ENCODE measurements at places on chromosomes 5 and 9.
A peak's percentile ranks its signal among the peaks of the same experiment; 100 is the strongest.

DNA sequence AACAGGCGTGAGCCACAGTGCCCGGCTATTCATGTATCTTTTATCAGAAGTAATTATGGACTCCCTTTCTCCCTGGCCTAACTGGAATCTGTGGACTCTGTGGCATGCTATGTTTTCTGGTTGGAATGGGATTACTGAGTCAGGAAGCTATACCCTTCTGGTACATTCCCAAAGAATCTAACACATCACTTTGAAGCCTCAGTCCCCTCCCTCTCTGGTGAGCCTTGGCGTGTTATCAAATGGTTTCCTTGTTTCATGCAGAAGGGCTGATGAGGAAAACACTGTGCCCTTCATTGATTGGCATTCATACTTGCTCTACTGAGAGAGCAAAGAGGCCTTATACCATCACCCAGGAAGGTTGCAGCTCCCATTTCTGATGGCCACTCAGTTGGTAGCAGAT is 22.9 kb downstream of the C5orf15 start:
- no peak for DNase-seq

DNA sequence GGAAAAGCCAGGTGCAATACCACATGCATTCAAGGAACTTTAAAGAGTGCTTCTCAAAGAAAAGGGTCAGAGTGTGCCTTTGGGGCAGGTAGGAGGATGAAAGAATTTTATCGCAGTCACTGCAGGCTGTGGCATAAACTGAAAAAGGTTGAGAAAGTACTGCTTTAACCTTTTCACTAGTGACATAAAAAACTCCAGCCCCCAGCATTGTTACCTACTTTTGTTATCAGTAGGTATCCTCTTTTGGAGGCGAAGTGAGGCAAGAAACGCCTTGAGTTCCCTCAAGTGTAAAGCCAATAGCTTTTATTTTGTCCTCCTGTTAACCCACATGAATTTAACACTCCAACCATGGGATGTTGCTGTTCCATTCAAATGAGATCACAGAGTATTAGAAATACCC is 64.7 kb upstream of the CHD1 start:
- no peak for DNase-seq

- no peak for DNase-seq
These were observed 273 bp upstream of the SUB1 start for GRCh38 chr5:32585122-32585445.

GRCh38 chr5:133341296-133341695 is 271.0 kb downstream of the FSTL4 start:
- no peak for DNase-seq

DNA sequence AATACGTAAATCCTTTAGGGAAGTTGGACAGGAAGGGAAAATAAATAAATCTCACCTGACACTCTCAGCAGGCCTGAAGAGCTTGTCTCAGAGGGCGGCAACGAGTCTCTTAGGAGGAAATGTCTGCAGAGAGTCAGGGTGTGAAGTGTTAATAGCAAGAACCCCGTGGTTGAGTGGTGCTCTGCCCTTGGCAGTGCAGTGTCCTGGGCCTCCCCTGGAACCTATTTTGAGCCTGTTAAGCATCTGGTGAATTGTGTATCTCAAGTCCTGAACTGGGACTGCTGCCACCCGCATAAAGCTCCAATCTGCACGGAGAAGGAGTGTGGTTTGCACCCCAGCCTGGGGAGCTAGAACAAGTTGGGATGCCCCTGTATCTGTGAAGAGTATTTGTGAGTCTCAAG is 211.8 kb downstream of the GOLPH3 start:
- DNase-seq = no peak

DNA sequence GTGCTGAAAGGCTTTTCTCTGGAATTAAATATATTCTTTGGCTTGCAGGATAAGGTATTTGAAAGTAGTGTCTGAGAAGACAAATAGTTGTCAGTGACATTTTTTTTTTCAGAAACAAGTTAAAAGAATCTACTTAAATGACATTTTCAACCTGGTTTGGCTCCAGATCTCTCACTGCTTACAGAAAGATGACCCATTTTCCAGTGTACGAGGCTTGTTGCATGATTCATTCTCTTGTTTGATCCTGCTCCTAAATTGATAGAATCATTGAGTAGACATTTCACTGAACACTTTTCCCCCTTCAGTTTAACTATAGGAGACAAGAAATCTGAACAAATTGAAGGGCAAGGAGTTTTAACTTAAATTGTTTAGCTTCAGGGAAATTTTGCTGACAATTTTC is 546.1 kb downstream of the ZNF608 start:
- DNase-seq = no peak

GRCh38 chr5:32500181-32500580 is 55.6 kb upstream of the ZFR start:
- no peak for DNase-seq

- DNase-seq = peak; percentile 1
These were observed at the start of gene GHR for GRCh38 chr5:42423285-42424165. Gene GHR (plus strand): TSS chr5:42423439. CDS start chr5:42565875, 142,436 bp downstream.

DNA sequence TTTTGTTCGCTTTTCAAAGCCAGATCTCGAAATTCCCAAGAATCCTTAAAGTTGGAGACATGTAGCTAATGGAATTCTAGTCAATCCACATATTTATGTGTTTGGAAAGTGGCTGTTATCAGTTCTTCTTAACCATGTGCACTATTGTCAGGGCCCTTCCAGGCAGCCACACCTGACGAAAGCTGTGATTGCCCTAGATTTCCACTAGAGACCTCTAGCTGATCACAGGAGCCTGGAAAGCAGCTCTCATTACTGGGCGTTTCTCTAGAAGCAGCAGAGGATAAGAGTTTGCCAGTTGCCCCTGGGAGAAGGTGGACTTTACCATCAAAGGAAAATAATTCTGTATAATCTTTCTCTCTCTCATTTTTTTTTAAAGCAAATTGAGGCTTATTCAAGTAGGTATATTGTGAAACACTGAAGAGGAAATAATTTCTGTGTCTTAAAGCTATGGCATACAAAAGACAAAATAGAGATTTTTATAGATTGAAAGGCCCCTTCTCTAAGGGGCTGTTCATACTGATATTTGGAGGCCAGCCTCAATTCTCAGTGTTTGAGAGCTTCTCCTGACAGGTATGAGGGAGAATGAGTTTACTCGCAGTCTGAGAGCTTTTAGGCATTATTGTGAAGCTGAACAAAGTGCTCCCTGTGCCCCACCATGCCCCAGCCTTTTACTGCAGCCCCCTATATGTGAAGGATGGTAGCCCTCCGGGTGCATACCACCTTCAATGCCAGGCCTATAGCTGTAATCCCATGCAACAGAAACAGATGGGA is 405.4 kb upstream of the ACTBL2 start:
- DNase-seq = no peak

GRCh38 chr9:136880651-136881050 is 5.7 kb upstream of the TRAF2 start:
- DNase-seq = no peak

GRCh38 chr5:75711151-75711550 is 6.1 kb downstream of the POC5 start:
- DNase-seq = no peak

- no peak for DNase-seq
These were observed 21.5 kb upstream of the WDR38 start for GRCh38 chr9:124831642-124832364.

- no peak for DNase-seq
These were observed 17.3 kb downstream of the ITGA1 start for GRCh38 chr5:52804981-52805380.

DNA sequence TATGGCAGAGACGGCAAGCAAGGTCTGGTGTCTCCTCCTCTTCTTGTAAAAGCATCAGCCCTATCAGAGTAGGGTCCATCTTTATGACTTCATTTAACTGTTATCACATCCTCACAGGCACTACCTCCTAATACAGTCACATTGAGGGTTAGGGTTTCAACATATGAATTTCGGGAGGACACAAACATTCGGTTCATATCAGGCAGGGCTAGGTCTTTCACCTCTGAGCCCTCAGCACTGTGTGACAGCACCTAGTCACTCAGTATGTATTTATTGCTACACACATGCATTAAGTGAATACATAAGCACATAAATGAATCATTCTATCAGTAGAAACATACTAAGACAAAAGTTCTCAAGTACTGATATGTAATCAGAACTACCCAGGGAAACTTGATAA is 9.4 kb upstream of the BTF3 start:
- no peak for DNase-seq

GRCh38 chr9:90801241-90801972 is at the start of gene SYK:
Gene SYK (plus strand): TSS chr9:90801819. CDS start chr9:90843899, 42,080 bp downstream.
- DNase-seq = no peak

DNA sequence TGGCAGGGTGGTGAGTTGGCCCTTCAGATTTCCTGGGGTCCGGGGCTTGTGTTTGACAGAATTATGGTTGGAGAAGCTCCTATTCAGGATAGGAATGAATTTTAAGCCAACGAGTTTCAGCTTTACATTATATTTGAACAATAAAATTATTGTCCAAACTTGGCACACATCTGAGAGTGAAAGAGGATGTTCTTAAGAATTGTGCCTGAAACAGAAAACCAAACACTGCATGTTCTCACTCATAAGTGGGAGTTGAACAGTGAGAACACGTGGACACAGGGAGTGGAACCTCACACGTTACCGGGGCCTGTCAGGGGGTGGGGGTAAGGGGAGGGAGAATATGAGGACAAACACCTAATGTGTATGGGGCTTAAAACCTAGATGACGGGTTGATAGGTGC is 111.8 kb upstream of the ACTBL2 start:
- DNase-seq = no peak

- DNase-seq = no peak
These were observed 11.7 kb upstream of the IRF1 start for GRCh38 chr5:132501961-132502931.

- DNase-seq = no peak
These were observed 586.7 kb upstream of the TUSC1 start for GRCh38 chr9:26264709-26265601.

DNA sequence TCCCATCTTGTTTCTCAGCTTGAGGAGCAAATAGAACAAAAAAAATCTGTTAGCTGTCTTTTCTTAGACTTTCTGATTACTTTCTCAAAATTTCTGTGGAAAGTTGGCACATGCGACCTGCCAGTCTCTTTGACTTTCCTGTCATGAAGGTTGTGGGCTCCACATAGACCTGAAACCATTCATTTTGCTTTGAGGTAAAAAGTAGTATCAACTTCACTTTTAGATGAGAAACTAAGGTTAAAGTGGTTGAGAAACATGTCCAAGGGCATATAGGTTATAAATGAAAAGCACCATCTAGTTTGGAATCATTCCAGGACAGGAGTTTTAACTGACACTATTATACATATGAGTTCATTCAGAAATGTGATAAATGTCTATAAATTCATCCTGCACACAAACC is 42.7 kb downstream of the ST8SIA4 start:
- no peak for DNase-seq

- no peak for DNase-seq
These were observed 4.0 kb upstream of the RHOBTB3 start for GRCh38 chr5:95726811-95727763.

Measured in CD4-positive, alpha-beta T cell treated with Interleukin-6 at 100 ng/mL for 8 hours (primary cell).